Esophagus mucosa (tissue), 1 donor: ENCODE measurements at places on chromosomes 6 and 20.

GRCh38 chr6:105077596-105078385, 102.0 kb downstream of the POPDC3 start:
- no peak for ATAC-seq

- ATAC-seq = peak; percentile 68
Measured at GRCh38 chr6:28218312-28219248, 6.5 kb upstream of the ZSCAN9 start.

DNA sequence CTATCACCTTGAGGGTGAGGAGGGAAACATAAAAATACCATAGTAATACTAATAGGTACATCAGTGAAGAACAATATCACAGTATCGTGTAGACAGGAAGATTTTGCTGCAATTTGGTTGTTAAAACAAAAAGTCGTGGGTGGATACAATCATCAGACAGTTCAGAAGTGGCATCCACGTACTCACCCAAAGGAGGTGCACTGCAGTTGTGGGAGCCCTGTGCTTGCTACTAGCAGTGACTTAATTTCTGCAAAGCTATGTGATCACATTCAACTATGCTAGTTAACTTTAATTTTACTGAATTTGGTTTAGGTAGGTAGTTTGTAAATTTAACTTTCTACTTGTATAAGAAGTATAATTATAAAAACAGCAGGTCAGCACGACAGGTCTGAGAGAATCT, 188.2 kb upstream of the SGK1 start:
- ATAC-seq = no peak

DNA sequence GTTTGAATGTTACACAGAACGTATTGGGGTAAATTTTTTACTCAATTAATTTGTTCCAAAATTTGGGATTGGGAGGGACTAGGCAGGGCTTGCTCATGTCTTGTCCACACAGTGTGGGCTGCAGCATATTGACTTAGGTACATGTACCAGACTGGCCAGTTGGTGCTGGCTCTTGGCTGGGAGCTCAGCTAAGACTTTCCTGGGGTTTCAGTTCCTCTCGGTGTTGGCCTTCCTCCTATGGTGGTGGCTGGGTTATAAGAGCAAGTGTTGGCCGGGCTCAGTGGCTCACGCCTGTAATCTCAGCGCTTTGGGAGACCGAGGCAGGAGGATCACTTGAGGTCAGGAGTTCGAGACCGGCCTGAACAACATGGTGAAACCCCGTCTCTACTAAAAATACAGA, 4.9 kb downstream of the CENPQ start:
- no peak for ATAC-seq

GRCh38 chr20:44990425-44990824, 24.1 kb downstream of the STK4 start:
- no peak for ATAC-seq

DNA sequence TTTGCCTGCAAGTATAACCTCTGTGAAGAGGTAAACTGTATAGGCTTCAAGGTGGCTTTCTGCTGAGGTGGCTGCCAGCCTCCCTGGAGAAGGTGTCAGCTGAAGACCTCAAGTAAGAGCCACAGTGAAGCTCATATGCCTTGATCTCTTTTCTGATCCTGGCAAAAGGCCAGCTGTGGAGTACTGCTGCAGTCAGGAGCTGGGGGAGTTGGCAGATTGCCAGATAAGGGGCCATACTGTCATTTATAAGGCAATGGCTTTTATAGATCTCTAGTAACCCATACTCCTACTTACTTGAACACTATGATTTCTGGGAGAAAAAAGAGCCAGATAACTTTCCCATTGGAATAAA, 8.8 kb upstream of the CEP85L start:
- no peak for ATAC-seq

GRCh38 chr6:125255201-125255600, 46.6 kb downstream of the HDDC2 start:
- ATAC-seq = no peak

GRCh38 chr6:164749221-164750064, 560.0 kb downstream of the C6orf118 start:
- ATAC-seq = no peak

GRCh38 chr6:69580706-69581105, 216.1 kb downstream of the LMBRD1 start:
- no peak for ATAC-seq
